ENCODE measurements at places on chromosomes 11 and 22.
A peak's percentile ranks its signal among the peaks of the same experiment; 100 is the strongest.

- no peak for DNase-seq
Observed at GRCh38 chr11:126311401-126312291, 7.8 kb downstream of the DCPS start.

DNA sequence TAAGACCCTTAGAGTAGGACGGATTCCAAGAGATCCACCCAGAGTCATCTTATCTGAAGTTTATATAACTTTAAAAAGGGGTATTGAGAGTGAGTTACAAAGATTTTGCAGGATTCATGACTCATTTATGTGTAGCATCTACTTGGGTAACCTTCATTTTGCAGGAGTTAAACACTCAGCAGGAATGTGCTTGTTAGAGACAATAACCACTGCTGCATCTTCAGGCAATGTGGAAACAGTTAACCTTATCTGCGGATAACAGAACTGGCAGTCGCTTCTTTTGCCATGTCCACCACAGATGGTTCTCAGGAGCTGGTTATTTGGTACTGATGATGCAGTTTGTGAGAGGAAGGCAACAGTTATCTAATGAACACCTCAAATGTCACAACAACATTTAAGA, 417.9 kb upstream of the DDI1 start:
- DNase-seq: no peak

GRCh38 chr22:31086703-31087330, 5.7 kb downstream of the SMTN start:
- no peak for DNase-seq

DNA sequence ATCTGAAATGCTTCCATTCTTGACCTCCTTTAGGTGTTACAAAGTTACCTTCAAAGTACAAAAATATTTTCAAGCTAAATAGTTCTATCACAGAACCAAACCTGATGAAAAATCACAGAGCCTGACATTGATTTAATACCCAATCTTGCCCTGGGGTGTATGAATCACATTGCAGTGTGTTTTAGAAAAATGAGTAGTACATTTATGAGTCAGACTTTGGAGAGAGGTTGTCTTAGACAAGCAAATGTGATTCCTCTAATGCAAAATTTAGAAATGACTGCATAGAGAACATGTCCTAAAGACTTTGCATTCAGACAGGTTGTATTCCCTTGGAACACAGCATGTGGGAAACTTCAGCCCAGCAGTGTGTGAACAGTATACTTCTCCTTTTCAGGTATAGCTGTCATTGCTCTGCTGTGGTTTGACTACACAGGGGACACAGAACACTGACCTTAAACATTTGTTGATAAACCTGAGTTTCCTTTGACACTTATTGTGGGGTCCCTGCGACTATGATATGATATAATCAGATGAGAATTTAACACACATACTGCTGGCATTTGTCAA, 972.1 kb downstream of the JRKL start:
- no peak for DNase-seq

DNA sequence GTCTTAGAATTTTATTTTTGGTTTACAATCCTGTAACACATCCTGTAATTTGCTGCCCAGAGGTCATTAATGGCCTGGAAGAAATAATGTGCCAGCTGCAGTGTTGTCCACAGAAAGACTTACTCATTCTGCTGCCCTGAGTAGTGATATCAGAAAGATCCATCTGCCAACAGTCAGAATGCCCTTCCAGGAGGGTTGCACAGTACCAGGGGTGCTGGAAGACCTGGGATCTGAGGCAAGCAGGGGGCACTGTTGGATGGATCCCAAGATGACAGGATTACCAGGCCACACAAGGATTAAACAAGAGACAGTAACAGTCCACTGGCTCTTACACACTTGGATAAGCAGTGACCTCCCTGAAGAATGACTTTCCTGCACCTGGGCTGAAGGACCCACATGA, 93.8 kb upstream of the TOP3B start:
- DNase-seq: no peak

- no peak for DNase-seq
Observed at GRCh38 chr11:93080146-93080759, 110.8 kb downstream of the MTNR1B start.

- no peak for DNase-seq
Observed at GRCh38 chr11:68270196-68271022, 1.4 kb downstream of the C11orf24 start.

GRCh38 chr11:116302756-116303155, 470.0 kb downstream of the BUD13 start:
- no peak for DNase-seq

DNA sequence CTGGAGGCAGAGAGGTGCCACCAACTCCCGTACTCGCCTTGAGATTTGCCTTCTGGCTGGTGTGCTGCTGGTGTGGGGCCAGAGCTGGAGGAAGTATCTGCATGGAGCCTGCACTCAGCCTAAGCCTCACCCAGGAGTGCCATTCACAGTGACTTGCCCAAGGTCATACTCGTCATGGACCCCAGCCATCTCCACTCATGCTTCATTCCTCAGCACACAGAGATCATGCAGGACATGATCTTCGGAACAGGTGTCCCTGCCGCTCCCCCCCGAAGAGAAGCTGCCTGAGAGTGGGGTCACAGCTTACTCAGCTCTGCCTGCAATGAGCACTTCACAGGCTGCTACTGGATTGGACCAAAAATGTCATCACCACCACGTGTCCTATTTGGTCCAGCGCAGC, 49.0 kb downstream of the PC start:
- DNase-seq: no peak

GRCh38 chr11:57761301-57762234, at the start of gene CTNND1:
TSS of gene CTNND1 (plus strand) at chr11:57761802. CDS start at chr11:57791479, 29,677 bp downstream.
- no peak for DNase-seq

GRCh38 chr11:67545280-67545679, 22.0 kb upstream of the CABP2 start:
- no peak for DNase-seq

DNA sequence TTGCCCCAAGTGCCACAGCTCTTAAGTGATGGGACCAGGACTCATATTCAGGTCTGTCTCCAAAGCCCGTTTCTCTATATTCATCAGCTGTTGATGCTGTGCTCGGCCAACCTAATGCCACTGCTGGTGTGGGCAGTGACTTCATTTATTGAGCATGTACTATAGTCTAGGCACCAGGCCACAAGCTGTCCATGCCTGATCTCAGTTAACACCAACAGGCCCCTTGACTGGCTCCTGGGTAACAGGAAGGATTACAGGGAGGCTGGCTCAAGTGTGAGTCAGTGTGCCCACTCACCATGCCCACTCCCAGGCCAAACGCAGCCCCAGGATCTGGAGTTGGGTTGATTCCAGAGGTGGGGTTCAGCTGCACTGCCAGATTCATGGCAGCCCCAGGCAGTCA, 8.6 kb upstream of the CRYBB2 start:
- no peak for DNase-seq

DNA sequence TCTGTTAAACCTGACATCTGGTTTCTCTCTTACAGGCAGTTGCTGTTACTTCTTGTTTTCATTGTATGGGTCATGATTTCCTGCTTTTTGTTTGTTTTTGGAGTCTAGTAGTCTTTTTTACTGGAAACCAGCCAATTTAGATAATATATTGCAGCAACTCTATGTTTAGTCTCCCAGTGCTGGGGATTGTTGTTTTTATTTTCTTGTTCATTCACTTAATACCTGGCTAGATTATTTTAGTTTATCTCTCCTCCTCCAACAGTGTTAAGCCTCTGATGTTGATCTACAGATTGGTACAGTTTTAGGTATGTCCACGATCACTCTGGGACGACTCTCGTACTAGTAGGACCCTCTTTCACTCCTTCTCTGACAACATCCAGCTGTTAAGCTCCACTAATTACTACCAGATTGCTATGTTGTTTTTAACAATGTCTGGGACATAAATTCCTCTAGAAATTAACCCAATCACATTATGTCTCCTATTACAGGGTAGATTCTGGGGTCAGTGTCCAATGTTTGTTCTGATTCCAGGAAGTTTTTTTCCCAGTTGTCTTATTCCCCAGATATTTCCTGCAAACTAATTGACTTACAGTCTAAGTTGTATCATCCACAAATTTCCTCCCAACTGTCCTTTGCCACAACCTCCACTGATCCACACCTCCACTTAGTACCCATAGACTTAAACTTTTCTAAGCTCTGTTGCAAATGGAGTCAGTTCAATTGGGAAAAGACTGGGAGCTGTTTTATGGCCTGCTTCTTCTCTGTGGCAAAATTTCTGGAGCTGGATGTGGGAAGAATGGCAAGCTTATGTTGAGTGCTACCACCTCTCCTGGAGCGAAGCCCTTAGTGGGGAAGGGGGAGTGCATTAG, 1280.6 kb upstream of the CNTN5 start:
- DNase-seq: no peak

DNA sequence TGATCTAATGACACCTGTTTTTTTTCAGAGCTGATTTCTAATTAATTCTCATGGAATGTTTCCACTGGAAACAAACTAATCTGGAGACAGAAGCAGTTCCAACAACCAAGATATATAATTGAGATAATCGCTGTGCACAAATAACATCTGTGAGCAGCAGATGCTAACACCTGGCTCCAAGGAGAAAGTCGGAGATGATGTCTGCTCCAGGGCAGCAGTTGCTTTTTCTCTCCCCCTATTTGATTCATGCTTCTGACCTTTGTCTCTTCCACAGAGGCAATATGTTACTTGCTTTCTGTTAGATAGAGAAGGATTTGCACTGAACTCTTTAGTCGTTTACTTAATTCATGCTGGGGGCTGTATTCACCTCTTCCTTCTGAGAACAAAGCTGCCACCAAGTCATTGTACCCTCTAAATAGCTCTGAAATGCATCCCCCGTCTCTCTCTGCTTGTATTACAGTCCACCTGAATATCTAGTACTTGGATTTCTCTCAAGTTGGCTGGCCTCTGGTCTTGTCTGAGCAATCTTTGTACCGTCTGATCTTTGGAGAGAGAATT, 187.4 kb downstream of the MYO18B start:
- DNase-seq: no peak

DNA sequence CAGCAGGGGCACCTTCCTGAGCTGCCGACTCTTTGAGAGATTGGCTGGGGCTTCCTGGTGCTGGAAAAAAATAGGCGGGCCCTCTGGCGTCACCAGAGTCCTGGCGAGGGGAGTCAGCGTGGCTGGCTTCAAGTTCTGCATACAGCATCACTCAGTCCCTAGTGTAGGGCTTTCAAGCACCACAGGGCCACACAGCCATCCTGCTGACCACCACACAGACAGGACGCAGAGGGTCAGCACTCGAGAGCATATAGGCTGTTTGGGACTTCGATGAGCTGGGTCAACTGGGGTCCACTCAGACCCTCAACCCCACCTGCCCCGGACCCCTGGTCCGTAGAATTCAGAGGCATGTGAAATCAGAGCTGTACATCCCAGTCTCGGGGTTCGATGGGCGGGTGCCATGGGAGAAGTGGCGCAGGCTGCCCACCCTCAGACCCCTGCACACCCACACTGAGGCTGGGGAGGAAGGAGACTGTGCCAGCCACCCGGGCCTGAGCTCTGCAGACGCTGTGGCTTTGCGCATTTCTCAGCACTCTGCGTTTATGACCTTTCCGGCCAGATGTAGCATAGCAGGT, 1131.9 kb downstream of the BRD1 start:
- no peak for DNase-seq

- no peak for DNase-seq
Observed at GRCh38 chr11:27783701-27784355, 83.6 kb upstream of the BDNF start.

GRCh38 chr22:17724241-17724640, 50.0 kb downstream of the BID start:
- no peak for DNase-seq

- DNase-seq: no peak
Observed at GRCh38 chr11:1303126-1303821, 6.2 kb downstream of the TOLLIP start.

DNA sequence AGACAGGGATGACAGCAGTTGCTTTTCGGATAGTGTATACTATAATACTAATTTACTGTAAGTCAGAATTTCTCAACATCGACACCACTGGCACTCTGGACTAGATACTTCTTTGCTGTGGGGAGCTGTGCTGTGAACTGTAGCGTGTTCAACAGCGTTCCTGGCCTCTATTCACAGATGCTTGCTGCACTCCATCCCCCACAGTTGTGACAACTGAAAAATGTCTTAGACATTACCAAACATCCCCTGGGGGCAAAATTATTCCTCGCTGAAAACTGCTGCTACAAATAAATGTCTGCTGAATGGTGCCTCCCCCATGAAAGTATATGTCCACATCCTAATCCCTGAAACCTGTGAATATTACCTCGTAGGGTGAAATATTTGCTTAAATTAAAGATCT, 7.5 kb upstream of the SLC15A3 start:
- DNase-seq: no peak

- peak; percentile 66 for DNase-seq
Observed at GRCh38 chr11:134050541-134051383, 18.1 kb upstream of the JAM3 start.

DNA sequence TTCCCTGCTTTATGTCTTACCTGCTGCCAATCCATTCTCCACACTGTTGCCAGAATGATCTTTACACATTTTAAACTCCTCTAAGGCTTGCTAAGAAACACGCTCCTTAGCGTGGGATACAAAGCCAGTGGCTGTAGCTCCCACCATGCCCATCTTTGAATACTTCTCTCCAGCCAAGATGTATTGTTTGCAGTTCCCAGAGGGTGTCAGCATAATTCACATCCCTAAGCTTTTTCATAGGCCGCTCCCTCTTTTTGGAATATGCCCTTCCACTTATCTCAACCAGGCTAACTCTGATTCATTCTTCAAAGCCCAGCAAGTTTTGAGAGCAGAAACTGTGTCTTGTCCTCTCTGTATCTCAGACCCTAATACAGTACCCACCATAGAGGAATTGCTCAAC, 8.1 kb upstream of the UPK2 start:
- DNase-seq: no peak

DNA sequence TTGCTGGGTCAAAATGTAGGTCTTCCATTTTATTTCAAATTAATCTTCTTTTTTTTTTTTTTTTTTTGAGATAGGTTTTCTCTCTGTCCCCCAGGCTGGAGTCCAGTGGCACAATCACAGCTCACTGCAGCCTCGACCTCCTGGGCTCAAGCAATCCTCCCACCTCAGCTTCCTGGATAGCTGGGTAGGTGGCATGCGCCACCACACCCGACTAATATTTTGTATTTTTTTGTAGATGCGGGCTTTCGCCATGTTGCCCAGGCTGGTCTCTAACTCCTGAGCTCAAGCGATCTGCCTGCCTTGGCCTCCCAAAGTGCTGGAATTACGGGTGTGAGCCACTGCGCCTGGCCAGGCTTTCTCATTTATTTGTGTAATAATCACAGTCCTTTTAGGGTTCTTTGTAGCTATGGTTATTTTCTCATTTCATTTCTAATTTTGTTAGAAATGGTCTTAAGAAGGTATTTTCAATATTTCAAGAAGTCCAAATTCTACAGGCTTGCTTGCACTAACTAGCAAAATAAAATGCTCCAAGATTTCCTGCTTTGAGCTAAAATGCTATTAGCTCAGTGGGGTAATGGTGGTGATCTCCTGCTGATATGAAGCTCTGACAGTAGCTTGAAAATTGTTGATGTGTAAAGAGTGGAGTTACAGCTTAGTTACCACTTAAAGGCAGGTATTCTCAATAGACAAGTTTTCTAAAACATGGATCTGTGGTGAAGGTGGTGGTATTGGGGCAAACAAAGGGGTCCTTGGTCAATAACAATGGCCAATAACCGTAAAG, 50.0 kb downstream of the RBX1 start:
- DNase-seq: no peak

GRCh38 chr11:86181379-86181778, 63.2 kb upstream of the EED start:
- no peak for DNase-seq

GRCh38 chr22:42692239-42693054, 28.2 kb downstream of the A4GALT start:
- no peak for DNase-seq

- DNase-seq: no peak
Observed at GRCh38 chr22:39179841-39180335, 27.4 kb upstream of the CBX7 start.

- DNase-seq: no peak
Observed at GRCh38 chr11:131254254-131254653, 116.2 kb upstream of the NTM start.
